ENCODE measurements at places on chromosomes 4 and X. TPM values are rescaled to one million over a fixed set of nuclear protein-coding genes. Genes with fewer than 3 reads are reported as not detected.

GRCh38 chr4:86837691-86838503, 11.3 kb downstream of the SLC10A6 start:
- no peak for DNase-seq

DNA sequence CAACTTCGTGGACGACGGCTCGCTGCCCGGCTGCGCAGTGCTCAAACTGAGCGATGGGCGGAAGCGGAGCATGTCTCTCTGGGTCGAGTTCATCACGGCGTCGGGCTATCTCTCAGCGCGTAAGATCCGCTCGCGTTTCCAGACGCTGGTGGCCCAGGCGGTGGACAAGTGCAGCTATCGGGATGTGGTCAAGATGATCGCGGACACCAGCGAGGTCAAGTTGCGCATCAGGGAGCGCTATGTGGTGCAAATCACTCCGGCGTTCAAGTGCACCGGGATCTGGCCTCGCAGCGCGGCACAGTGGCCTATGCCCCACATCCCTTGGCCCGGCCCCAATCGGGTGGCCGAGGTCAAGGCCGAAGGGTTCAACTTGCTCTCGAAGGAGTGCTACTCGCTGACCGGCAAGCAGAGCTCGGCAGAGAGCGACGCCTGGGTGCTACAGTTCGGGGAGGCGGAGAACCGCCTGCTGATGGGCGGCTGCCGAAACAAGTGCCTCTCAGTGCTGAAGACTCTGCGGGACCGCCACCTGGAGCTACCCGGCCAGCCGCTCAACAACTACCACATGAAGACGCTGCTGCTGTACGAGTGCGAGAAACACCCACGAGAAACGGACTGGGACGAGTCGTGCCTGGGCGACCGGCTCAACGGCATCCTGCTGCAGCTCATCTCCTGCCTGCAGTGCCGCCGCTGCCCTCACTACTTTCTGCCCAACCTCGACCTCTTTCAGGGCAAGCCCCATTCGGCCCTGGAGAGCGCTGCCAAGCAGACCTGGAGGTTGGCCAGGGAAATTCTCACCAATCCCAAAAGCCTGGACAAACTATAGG, 1.5 kb downstream of the MAB21L2 start:
- peak; percentile 49 for DNase-seq

GAGE12D gene
- total RNA-seq, result not detected

DNA sequence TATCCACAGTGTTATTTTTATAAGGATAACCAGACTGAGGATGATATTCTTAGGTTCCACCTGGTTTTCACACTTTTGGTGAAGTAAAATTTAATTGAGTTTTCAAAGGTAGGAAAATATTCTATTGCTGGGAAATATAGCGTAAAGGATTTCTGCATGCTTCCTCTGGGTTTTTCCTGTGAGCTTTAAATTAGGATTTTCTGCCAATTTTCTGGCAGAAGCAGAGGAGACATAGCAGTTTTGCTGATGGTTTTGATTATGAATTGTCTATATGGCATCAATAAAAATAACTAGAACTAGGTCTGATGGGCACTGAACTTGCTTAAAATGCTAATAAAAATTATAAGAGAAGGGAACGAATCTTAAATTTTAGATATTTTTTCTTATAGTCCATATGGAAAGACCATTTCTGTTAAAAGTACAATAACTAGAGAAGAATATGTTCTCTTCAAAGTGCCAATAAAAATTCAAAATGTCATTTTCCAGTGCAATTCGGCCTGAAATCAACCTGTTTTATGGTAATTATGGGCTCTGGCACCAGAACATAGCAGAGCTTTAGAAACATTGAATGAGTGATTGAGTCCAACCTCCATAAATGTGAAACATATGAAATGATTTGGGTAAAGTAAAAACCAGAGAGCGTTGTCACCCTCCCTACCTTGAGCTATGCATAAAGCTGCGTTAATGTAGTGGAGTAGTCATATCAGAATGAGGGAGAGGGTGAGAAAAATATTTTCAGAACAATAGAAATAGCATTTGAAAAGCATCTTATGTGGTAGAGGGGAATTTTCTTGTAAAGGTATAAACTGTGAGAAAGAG, 279.7 kb downstream of the SPRY1 start:
- DNase-seq, result no peak

FAM156B gene
- total RNA-seq, result 19.4 TPM

GRCh38 chr4:105306820-105307219, 160.1 kb downstream of the TET2 start:
- no peak for DNase-seq

COX7B2 gene
- total RNA-seq, result not detected

UGT2B15 gene
- total RNA-seq, result not detected

DNA sequence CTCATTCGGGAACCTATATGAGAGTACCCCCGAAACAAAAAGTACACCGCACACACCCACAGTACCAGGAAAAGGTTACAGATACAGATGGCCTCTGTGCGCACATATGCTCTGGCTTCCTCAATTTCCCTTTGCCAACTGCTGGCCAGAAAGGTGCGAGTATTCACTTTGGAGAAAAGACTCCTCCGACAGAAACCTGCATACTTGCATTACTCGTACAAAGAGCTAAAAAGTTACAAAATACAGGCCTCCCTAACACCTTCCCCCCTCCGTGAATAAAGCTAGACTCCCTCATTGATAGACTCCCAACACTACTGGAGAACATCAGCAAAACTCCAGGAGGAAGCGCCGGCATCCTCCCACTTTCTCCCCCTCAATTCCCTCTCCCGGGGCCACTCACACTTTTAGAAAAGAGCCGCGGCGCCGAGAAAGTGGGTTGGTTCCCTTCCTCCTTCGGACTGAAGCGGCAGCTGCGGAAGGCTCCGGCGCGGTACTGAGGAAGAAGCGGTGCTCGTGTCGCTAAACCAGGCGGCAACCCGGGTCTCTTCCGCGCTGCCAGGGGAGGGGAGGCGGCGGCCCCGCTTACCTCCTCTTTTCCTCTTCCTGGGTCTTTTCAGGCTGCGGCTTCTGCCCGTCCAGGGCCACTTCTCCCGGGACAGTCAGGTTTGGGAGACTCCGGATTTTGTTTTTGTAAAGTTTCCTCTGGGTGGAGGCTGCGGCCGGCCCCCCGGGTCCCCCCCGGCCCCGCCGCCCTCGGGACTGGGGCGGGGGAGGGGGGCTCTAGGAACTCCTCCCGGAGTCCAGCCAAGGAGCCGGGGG, 1.1 kb downstream of the FBXW7 start:
- DNase-seq, result peak; percentile 75

IL2RG gene
- total RNA-seq, result 0.89 TPM

DNA sequence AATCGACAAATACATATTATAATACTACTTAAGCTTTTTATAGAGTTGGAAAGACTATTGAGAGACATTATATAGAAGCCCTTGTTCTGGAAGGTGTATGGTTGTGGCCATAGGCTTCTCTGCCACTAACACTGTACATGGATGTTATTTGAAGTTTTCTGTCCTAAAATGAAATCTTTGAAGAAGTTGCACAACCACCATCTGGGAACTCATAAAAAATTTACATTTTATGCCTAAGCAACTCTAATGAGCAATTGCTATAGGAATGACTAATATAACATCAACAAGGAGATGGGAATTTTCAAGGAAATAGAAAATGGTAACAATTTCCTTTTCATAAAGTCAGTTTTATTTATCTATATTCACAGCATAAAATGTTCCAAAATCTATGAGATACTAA, 7.4 kb downstream of the HTN1 start:
- no peak for DNase-seq

DNA sequence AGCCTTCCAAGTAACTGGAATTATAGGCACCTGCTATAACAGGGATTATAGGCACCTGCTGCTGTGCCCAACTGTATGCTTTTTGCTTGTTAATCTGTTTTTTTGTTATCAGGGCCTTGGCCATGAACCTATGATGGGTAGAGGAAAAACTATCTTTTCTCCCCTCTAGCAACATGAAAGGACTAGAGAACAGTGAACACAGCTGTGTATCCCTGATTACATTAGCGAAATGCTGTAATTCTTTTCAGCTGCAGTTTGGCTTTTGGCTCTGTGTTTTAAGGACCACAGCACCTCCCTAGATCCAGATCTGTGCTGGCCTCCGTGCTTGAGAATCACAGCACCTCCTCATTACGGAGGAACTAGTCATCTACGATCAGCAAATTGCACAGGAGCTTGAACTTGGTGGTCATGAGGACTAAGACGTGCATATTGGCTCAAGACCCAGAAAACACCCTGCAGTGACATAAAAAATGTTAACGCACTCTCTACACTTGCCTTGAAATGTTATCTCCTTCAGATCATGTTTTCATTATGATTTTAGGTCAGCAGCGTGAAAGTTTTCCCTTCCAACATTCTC, 57.7 kb upstream of the S100G start:
- no peak for DNase-seq

DNA sequence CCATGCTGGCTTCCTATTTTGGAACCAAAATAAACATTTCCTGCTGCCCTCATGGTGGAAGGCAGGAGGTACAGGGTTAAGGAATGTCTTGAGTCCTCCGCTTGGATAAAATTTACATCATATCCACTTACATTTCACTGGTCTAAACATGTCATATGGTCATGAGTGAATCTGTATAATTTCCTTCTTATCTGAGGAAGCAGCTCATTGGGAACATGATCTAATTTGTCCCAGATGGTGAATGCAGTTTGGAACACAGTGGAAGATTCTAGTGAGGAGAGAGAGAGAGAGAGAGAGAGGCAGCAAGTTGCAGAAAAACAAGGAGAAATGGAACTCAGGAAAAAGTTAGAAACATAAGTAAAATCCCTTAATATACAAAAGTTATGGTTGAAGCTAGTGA, 46.8 kb downstream of the MXRA5 start:
- DNase-seq, result no peak

PAGE2B gene
- total RNA-seq, result not detected

DNA sequence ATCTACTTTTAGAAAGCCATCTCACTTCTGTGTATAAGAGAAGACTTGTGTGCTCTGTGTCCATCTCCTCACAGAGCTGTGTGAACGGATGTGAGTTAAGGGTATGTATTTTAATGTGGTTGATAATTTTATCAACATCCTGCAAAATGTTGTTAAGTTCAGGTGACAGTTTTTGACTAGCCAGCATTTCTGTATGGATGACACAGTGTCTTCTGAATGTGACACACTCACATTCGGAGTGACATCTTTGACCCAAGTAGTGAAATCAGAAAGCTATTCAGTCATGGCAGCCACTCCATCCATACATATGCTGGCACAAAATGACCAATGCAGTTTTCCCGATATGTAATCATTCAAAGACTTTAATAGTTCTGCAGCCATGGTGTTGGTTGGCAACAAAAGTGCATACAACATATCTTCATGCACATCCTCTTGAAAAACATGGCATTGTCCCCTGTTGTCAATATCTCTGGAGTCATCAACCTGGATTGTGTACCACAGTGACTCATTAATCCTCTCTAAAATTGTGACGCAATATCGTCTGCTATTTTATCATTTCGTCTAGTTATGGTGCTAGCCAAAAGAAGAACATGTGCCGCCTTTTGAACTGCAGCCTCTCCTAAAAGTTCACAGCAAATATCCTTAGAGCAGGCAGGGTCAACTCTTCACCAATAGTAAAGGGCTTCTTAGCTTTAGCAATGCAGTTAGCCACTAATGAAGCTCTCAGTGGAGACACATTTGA, 6.8 kb upstream of the FGF2 start:
- no peak for DNase-seq

All from stomach (tissue), 19 donors.